ENCODE measurements at places on chromosomes 2 and 18.

- no peak for DNase-seq
Observed at GRCh38 chr2:27123302-27124150, at the start of gene ABHD1. Gene ABHD1, plus strand, starts transcription at chr2:27123815. Its CDS starts 134 bp downstream, at chr2:27123949.

DNA sequence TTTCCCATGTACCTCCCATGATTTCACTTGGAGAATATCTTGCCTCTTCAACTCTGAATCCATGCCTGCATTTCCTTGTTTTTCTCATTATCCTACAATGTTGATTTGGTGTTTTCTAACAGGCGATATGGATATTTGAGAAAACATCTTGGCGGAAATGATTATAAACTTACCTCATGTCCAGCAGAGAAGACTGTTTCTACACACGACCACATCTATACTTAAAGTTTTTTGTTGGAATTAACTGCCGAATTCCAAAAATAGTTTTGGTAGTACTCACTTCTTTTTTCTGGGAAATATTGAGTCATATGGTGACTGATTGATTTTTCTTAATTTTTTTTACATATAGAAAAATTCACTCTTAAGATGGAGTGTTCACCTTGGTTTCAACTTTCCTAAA is 41.4 kb upstream of the TMEFF2 start:
- DNase-seq = no peak

DNA sequence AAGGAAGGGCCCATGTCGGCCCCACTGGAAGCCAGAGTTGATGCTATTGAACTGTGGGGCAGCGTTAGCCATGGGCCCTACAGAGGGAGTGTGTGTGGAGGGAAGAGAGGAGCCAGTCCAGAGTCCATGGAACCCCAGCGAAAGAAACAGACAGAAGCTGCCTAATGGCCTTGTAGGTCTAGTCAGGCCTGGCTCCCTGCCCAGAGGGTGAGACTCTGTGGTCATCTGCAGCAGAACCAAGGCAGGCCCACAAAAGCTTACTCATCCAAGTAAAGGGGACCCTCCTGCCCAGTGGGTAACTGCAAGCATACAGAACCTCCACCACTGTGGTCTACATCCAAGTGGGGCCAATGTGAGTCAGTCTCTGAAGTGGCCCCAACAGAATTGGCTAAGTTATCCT is 439.8 kb downstream of the TGIF1 start:
- DNase-seq = no peak

DNA sequence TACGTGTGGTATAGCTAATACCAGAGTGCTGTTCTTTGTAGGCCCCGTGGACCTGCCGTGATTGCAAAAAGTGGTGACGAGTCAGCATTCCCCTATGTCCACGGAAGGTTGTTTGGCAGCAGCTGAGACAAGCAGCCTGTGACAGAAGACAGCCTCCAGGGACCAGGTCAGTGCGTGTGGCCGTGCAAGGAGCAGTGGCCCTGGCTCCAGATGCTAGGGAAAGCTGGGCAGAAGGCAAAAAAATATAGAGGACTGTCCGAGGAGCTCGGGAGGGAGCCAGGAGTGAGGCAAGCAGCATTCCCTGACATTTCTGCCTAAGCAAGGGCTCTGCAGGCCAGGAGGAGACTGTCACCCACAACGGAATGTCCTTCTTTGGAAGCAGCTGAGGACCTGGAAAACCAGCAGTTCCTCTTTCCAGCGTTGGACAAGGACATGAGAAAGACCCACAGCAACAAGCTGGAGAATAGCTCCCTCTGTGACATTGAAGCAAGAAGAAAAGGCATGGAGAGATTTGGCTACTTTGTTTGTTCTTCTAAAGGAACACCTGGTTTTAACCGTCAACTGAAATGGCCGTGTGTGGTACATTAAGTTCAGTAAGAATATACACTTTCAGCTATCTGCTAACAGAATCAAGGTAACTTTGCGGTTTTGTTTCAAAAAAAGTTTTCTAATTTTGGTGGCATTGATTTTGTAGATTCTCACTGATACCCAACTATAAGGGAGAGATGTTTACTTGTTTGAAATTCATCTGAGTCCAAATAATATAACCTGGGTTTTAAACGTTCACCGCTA is 58.3 kb downstream of the NPAS2 start:
- DNase-seq = no peak

GRCh38 chr2:3073704-3074103 is 303.9 kb downstream of the EIPR1 start:
- no peak for DNase-seq
